Psoas muscle (tissue), 8 donors: ENCODE measurements at places on chromosomes 11 and 22. TPM values are rescaled to one million over a fixed set of nuclear protein-coding genes. Genes with fewer than 3 reads are reported as not detected.

DNA sequence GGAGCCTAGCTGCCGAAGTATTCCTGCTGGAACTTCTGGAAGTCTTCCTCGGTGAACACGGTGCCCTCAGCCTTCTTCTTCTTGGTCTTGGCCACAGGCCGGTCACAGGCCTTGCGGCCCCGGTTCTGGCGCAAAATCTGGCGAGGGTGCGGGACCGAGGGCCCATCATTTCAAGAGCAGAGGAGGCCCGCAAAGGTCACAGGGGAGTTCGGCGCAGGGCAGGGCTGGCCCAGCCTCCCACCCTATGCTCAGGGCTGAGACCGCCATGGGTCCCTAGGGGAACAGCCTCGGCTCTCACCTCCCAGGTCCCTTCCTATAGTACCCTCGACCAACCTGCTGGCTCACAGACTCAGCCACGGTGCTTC is 3.1 kb downstream of the RPS19BP1 start:
- no peak for DNase-seq
- H3K27ac ChIP-seq, result peak overlapping the region; percentile 72
- H3K36me3 ChIP-seq, result peaks cover 31% of the 10 kb centered on the region
- H3K4me1 ChIP-seq, result peaks cover 45% of the 10 kb centered on the region

DNA sequence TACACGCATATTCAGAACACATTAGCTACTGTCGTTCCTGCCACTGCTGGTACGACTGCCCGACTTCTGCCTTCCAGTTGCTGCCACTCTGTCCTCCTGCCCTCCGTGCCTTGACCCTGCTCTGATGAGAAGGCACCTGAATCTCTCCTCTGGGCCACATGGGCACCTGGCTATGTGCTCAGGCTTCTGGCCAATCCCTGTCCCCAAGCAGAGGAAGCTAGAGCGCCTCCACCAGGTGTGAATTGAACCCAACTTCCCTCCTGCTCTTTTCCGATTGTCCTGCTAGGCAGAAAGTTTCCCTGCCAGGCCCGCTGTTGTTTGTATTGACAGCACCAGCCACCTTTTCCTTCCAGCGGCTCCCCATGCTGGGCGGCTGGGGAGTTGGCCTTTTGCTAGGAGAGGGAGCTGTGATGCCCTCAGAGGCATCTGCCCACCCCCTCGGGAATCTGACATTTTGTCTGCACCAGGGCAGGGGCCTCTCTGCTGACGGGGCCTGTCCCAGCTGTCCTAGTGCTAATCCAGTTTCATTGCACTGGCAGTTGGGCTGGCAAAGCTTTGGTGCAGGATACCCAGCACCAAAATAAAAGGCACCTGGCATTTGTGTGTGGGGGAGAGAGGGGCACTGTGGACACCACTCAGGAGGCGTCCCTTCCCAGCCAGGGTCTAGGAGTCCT is 118.0 kb downstream of the GRIK4 start:
- H3K36me3 ChIP-seq, result no peaks in the 10 kb centered on the region
- DNase-seq, result no peak
- no peak overlapping the region for H3K4me3 ChIP-seq
- H3K4me1 ChIP-seq, result no peaks in the 10 kb centered on the region
- no peak overlapping the region for H3K27ac ChIP-seq

Gene RIBC2
- not detected for total RNA-seq

GRCh38 chr22:30873086-30873650 is 95.4 kb downstream of the MORC2 start:
- H3K36me3 ChIP-seq, result no peaks in the 10 kb centered on the region
- H3K27ac ChIP-seq, result no peak overlapping the region
- H3K27me3 ChIP-seq, result no peaks in the 10 kb centered on the region
- no peak for DNase-seq

DNA sequence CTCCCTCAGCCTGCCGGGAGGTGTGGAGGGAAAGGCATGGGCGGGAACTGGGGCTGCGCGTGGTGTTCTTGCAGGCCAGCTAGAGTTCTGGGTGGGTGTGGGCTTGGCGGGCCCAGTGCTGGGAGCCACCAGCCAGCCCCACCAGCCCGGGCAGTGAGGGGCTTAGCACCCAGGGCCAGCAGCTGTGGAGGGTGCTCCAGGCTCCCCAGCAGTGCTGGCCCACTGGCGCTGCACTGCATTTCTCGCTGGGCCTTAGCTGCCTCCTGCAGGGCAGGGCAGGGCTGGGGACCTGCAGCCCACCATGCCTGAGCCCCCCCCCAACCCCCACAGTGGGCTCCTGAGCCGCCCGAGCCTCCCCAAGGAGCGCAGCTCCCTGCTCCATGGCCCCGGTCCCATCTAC is 304.2 kb downstream of the KCNA4 start:
- H3K27ac ChIP-seq, result no peak overlapping the region
- no peaks in the 10 kb centered on the region for H3K36me3 ChIP-seq
- H3K4me3 ChIP-seq, result no peak overlapping the region
- DNase-seq, result no peak

Gene ELFN2
- not detected for total RNA-seq

Gene PACS1
- total RNA-seq, result 16.3 TPM

GRCh38 chr11:102332611-102332994 is 14.4 kb upstream of the BIRC2 start:
- peaks cover 31% of the 10 kb centered on the region for H3K36me3 ChIP-seq
- H3K27ac ChIP-seq, result no peak overlapping the region
- no peaks in the 10 kb centered on the region for H3K4me1 ChIP-seq
- no peaks in the 10 kb centered on the region for H3K27me3 ChIP-seq
- DNase-seq, result no peak
- no peak overlapping the region for H3K4me3 ChIP-seq

Gene C22orf15
- not detected for total RNA-seq

- H3K4me3 ChIP-seq, result no peak overlapping the region
- H3K27me3 ChIP-seq, result no peaks in the 10 kb centered on the region
- no peak overlapping the region for H3K27ac ChIP-seq
- no peaks in the 10 kb centered on the region for H3K4me1 ChIP-seq
Observed at GRCh38 chr11:61341706-61342105, 8.7 kb downstream of the TKFC start.

Gene AGBL2
- 0.22 TPM for total RNA-seq

Gene CRYAB
- total RNA-seq, result 9,763 TPM

DNA sequence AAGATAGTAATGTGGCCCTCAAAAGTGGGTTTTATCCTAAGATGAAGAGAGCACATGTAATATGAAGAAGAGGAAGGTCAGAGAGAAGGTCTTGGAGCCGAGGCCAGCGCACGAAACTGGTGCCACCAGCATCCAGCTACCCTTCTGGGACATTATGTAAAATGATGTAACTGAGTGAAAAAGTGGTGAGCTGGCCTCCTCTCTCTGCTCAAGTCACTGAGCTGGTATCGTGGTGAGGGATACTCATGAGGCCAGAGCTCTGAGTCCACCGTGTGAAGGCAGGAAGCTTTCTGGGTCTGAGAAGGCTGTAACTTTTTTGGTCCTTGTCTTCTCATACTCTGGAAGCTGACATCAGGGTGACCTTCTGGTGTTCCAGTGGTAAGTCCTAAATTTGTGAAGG is 25.1 kb downstream of the RNF185 start:
- no peak overlapping the region for H3K4me3 ChIP-seq
- H3K36me3 ChIP-seq, result peaks cover 52% of the 10 kb centered on the region
- H3K27ac ChIP-seq, result no peak overlapping the region
